ENCODE measurements at places on chromosomes 13 and 19.

DNA sequence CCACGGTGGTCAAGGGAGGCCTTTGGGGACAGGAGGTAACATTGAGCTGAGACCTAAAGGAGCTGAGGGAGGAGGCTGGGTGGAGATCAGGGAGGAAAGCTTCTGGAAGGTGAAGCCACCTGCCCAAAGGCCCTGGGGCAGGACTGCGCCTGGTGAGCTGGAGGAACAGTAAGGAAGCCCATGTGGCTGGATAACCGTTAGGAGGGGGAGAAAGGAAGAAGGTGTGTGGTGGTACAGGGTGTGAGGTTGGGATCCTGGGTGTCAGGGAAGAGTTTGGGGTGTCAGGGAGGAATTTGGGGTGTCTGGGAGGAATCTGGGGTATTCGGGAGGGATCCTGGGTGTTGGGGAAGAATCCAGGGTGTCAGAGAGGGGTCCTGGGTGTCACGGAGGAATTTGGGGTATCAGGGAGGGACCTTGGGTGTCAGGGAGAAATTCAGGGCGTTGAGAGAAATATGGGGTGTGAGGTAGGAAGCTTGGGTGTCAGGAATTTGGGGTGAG lies 695 bp downstream of the TICAM1 start:
- no peak for DNase-seq

DNA sequence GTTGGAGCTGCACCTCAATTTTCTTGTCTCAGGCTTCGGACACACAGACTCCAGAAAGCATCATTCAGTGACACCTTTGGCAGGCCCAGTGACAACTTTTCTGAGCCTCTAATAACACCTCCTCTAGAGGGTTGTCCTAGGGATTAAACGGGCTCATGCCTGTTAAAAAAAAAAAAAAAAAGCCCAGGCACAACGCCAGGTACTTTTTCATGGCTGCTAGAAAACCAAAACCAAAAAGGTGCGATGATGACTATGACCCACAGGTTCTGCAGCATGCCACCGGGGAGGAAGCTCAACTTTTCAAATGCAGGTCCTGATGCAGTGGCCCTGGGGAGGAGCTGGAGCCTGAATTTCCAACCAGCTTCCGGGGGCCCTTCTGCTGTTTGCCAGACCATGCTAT lies 184.2 kb downstream of the ABCC4 start:
- DNase-seq: no peak

DNA sequence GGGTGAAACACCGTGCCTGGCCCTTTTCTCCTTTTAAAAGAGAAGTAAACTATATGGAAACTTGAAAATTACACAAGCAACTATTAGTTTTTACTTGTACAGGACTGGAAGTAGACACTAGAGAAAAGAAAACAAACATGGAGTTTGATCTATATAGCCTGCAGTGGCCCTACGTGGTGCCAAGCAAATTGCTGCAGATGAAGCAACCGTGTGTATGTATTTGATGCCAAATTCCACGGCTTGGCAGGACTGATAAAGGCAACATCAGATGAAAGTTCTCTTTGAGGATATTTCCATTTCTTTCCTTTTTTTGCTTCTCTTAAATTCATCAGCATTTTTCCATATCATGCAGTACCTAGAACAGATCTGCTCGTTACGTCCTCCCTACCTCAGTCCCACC lies 49.8 kb downstream of the ATP8A2 start:
- no peak for DNase-seq

DNA sequence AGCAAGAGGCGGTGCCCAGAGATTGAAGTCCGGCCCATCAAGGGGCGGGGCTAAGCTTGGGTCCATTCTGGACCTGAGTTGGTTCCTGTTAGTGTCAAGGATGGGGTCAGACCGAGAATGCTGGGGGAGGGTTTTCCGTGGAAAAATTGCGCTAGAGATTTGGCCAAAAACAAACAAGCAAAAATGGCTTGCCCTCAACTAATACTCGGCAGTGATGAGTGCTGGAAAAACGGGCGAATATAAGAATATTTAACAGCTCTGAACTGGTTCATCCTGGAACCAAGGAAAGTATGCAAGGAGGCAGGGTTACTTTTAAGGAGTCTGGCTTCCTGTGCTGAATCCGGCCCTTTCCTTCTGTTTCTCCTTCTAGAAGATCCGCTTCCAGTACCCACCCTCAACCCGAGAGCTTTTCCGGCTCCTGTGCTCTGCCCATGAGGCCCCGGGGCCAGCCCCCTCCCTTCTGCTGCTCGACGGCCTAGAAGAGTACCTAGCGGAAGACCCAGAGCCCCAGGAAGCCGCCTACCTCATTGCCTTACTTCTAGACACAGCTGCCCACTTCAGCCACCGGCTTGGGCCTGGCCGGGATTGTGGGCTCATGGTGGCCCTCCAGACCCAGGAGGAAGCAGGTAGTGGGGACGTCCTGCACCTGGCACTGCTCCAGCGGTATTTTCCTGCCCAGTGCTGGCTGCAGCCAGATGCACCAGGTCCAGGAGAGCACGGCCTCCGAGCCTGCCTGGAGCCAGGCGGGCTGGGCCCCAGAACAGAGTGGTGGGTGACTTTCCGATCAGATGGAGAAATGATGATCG lies 880 bp downstream of the SWSAP1 start:
- DNase-seq: peak; percentile 66

GRCh38 chr13:23069566-23069965 lies 111.2 kb upstream of the SGCG start:
- DNase-seq: no peak

- no peak for DNase-seq
Observed at GRCh38 chr13:100951016-100951415, 276.4 kb upstream of the TMTC4 start.

GRCh38 chr19:20244356-20244755 lies 77.3 kb downstream of the ZNF486 start:
- no peak for DNase-seq

DNA sequence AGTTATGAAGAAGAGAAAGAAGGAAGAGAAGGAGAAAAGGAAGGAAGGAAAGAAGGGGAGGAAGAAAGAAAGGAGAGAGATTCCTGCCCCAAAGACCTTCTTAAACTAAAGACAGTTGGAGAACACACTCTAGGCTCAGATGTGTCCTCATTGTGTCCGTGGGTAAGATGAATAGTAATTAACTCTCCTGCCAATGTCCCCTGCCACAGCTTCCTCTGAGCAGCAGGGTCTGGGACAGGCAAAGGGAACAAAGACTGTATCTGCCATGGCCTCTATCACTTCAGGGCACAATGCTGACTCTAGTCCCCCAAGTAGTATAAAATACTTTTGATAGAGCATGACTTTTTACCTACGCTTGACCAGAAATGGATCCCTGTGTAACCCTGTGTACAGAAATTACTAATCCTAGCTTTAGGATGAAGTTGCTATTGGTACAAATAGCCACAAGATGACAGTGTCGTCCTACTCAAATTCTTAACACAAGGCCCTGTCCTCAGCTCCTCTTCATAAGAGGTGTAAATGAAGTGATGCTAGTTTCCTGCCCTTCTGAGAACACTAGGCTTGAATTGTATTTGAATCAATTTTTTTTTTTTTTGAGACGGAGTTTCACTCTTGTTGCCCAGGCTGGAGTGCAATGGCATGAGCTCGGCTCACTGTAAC lies 186.2 kb upstream of the GPR12 start:
- no peak for DNase-seq

DNA sequence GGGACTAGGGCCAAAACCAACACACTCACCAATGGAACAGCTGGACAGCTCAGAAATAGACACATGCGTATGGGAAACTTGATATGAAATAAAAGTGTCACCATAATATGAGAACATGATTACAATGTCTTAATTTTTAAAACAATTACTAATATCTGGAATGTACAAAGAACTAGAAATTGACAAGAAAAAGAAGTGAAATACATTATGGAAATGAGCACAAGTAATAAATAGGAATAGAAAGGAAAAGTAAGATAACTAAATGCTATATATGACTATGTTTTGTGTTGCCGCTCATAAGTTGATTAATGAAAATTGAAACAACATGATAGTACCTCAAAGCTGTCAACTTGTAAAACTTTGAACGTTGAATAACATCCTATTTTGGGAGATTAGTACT lies 801.1 kb downstream of the SLITRK5 start:
- no peak for DNase-seq

DNA sequence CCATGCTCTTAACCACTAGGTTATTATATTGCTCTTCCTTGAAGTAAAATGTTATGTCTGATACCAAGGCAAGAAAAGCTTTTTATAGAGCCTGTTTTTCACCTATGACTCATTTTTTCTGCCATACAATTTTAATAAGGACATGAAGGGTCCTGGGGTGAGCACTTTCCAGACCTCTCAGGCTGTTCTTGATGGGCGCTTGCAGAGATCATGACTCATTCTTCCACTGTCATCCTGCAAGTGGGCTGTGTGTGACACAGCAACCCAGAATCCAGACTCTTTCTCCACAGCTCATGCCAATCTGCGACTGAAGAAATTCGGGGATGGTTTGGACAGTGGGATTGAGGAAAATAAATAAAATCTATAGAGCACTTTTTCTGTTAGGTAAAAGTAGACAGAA lies 506.7 kb upstream of the NBEA start:
- DNase-seq: no peak

DNA sequence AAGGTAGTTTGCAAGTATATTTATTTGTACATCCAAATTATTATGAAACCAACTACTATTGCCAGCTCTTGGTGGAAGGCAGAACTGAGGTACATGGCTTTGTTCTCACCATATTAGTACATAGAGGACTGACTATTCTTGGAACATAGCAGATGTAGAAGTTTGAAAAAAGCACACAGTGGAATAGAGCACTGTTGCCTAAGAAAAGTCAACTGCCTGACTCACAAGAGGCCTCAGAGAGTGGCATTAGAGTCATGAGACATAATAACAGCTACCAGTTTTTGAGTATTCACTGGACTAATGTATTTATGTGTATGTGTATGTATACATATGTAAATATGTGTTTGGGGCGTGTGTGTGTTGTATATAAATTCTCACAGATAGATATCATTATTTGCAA lies 8.3 kb upstream of the PCDH20 start:
- no peak for DNase-seq

- DNase-seq: no peak
Observed at GRCh38 chr13:89568276-89568675, 1779.2 kb upstream of the MIR17HG start.

GRCh38 chr19:48624067-48624594 lies 4.8 kb downstream of the SPHK2 start:
- DNase-seq: peak; percentile 93

DNA sequence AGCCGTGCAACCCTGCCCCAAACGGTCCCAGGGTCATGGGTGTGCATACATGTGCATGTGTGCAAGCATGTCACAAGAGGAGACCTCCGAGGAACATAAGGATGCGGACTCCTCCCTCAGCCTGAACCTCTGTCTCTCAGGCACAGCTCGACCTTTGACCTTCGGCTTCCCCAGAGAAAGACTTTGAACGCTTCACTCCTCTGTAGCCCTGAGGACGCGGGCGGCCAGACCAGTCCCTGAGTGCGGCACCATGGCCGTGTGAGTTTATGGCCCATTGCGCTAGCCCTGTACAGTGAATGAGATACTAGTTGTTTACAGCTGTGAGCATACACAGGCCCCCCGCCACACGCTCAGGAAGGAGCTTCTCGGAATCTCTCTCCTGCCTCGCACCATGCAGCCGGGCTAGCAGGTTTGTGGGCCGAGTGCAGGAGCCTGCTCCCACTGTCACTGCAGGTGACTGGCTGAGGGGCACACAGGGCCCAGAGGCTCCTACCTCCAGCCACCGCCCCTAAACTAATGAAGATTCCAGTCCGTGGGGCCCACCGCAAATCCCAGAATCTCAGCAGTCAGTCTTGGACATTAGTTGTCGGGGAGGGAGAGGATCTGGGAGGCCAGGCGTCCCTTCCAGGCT lies 10.8 kb downstream of the RASA3 start:
- no peak for DNase-seq

DNA sequence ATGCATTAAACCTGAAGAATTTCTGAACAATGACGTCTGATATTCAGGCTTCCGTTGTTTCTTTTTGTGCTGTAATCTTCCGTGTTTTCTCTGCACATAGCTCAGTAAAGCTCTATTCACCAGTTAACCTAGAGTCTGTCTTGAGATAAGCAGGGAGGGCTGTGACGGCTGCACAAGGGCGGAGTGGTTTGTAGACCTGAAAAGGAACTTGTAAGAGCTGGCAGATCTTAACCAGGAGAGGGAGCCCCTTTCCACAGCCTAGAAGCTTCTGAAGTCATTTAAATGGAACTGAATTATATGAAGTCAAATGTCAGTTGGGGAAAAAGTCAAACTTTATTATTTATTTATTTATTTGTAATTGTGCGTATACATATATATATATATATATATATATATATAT lies 27.5 kb downstream of the DPRX start:
- no peak for DNase-seq

- peak; percentile 45 for DNase-seq
Observed at GRCh38 chr19:19053508-19054314, 10.1 kb upstream of the SLC25A42 start.

GRCh38 chr13:27151798-27152599 lies 19.6 kb downstream of the USP12 start:
- no peak for DNase-seq

DNA sequence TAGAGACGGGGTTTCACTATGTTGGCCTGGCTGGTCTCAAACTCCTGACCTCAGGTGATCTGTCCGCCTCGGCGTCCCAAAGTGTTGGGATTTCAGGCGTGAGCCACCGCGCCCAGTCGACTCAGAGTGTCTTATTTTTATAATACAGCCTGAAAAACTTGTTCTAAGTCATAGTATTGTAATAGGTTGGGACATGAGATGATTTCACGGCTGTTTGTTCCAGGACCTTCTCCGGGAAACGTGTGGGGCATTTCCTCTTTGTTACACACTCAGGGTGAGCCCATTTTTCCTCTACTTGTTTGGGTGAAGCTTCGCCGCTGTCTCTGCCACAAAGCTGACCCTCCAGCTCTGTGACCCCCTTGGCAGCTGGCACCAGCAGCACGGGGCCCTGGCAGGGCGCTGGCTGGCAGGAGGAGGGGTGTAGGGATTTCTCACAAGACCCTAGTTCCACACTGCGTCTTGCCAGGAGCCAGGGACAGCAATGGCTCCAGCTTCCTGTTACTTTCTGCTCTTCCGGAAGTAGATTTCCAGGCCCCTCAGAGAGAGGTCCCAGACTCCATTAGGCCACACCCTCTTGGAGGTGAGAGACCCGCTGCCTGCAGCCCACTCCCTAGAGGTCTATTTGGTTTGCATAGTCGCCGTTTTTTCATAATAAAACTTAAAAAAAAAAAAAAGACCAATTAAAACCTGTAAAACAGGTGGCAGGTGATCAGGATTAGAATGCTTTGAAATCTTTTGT lies 15.6 kb downstream of the FGF21 start:
- no peak for DNase-seq

DNA sequence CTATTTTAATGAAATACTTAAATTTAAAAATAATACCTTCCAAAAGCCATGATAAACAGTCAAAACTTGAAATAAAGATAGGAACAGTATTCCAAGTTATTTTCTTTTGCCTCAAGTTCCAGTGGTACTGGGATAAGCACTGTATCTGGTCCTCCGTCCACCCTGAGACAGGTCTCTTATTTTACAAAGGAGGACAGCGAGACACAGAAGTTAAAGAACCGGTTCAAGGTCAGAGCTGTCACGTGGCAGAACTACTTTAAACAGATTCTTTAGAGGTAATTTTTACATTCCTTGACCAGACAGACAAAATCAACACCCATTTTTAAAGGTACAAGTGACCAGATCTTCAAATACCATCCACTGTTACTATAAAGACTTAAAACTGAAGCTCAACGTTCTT lies 10.4 kb upstream of the DOCK9 start:
- no peak for DNase-seq

GRCh38 chr19:53554804-53555203 lies 16.9 kb downstream of the ZNF331 start:
- DNase-seq: no peak

All from activated CD4-positive, CD25-positive, alpha-beta regulatory T cell (primary cell).